ENCODE measurements at places on chromosomes 6 and 20.

DNA sequence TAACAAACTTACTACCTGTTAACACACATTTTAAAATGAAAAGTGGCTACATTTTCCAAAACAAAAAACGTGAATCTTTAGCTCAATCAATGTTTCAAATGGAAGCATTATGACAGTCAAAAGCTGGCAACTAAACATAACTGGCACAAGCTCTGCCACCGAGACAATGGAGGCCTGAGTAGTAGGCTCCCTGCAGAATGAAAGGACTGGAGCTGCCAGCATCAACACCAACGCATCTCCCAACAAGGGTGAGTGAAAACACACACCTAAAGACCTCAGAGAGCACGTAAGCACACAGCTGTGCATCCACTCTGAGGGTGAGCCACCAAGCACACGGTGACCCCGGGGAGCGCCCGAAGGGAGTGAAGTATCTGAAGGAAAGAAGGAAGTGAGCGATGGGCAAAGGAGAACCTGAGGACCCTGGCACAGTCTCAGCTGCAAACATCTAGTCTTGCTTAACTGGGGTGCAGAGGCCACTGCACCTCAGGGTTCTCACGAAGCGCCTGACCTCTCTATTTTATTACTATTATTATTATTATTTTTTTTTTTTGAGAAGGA is 1.6 kb upstream of the ADRM1 start:
- no peak for DNase-seq

DNA sequence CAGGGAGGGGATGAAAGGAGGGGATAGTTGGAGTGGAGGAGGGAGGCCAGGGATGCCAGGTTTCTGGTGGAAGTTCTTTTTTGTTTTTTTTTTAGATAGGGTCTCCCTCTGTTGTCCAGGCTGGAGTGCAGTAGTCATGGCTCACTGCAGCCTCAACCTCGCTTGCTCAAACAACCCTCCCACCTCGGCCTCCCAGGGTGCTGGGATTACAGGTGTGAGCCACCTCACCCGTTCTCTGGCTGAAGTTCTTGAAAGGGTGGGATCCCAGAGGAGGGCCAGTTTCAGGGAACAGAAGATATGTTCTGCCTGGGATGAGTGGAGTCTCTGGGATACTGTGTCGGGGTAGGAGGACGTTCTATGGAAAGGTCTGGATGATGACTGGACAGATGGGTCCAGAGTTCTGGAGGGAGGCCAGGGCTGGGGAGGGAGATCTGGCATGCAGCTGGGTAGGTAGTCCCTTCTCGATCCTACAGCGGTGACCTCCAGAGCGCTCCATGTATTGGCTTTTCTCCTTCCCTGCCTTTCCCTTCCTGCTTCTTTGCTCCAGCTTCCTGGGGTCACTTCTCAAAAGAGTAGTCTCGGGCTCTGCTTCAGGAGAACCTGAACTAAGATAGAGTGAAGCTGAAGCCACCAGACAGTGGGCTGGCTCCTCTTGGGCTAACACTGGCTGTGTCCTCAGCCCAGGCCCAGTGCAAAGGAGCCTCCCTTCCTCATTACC is 12.7 kb upstream of the SRC start:
- no peak for DNase-seq

DNA sequence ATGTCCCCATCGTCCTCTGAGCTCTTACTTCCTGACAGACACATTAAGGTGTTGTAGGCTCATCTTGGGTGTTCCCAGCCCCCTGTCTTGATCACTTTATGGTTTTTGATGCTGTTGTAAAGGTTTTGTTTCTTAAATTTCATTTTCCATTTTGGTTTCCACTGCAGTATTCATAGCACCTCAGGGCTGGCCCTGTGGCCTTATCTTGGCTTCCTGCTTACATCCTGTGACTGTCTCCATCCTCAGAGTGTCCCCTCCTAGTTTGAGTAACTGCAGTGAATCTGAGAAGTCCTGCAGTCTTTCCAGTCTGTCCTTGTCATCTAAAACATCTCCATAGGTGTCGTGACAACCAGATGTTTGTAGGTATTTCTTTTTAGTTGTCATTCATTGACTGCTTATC is 50.9 kb downstream of the JARID2 start:
- DNase-seq, result no peak

DNA sequence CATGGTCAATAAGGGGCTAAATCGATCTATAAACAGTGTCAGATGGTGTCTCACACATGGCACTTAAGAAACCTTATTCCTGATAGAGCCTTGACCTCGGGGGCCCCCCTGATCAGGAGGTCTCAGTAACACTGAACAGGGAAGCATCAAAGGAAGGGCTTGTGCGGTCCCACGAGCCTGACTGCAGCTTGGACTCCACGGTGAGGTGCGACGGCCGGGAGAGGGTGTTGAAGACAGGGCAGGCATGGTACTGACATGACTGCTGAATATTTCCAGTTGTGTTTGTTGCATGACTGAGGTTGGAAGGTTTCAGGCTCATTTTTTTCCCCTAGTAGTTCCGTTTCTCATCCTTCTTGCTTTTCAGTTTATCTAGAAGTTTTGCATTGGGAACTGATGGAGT is 107.1 kb upstream of the JAG1 start:
- no peak for DNase-seq

GRCh38 chr6:29641430-29642148 is 8.6 kb upstream of the GABBR1 start:
- no peak for DNase-seq

- no peak for DNase-seq
These were observed 21.0 kb downstream of the PRDM1 start for GRCh38 chr6:106107043-106107613.

DNA sequence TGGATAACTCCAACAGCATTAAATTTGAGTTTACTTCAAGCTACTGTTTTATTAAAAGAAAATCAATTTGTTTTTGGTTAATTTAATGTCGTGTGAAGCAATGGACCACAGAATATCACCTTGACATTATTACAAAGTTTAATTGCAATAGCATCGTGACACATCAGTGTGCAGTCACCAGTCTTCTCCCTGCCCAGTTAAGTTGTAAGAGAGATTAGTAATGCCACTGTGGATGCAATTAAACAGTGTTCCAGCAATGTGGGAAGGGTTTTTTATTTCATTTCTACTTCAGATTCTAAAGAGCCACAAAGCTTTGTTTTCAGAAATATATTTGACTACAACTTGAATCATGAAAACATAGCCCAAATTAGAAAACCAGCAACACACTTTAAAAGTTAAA is 128.7 kb downstream of the SYNE1 start:
- no peak for DNase-seq

- no peak for DNase-seq
These were observed 868 bp downstream of the LTV1 start for GRCh38 chr6:143844006-143844405.

GRCh38 chr6:15351631-15352030 is 105.8 kb downstream of the JARID2 start:
- DNase-seq, result no peak

GRCh38 chr20:53126185-53126584 is 154.0 kb downstream of the TSHZ2 start:
- DNase-seq, result no peak

GRCh38 chr6:1384549-1385128 is 4.7 kb upstream of the FOXF2 start:
- DNase-seq, result no peak

DNA sequence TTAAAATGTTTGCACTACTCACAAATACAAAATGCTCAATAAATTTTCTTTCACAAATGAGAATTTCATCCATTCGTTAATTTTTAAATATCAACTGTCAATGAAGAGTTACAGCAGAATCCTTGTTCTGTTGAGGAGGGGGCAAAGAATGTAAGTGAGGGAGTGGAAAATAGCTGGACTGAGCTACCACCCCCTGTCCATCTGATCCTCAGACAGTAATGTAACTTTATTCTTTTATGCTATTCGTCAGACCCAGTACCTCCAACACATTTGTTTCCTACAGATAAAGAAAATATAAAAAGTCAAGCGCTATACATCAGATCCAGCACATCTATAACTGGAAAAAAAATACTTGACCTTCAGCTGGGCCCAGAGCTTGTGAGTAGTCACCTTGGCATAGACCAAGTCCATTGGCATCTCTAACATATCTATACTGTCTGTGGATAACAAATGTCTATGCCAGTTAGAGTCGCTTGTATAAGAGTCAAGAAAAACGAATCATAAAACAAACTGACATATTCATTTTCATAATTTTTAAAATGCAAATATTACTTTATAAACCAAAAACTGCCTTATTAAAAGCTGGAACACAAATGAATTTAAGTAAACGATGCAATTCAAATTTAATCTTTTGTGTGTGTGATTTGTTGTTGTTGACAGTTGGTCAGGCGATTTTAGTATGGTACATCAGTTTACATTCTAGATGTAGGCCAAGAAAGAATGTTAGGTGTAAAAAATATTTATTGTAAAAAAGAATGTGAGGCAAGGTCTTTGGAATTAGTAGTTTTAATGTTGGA is 57.2 kb upstream of the HFE start:
- DNase-seq, result no peak

GRCh38 chr20:79565-79964 is 7.9 kb upstream of the DEFB125 start:
- no peak for DNase-seq

- no peak for DNase-seq
These were observed 16.5 kb upstream of the TINAG start for GRCh38 chr6:54291738-54292137.

GRCh38 chr20:58574469-58574868 is 59.3 kb upstream of the APCDD1L start:
- DNase-seq, result no peak

DNA sequence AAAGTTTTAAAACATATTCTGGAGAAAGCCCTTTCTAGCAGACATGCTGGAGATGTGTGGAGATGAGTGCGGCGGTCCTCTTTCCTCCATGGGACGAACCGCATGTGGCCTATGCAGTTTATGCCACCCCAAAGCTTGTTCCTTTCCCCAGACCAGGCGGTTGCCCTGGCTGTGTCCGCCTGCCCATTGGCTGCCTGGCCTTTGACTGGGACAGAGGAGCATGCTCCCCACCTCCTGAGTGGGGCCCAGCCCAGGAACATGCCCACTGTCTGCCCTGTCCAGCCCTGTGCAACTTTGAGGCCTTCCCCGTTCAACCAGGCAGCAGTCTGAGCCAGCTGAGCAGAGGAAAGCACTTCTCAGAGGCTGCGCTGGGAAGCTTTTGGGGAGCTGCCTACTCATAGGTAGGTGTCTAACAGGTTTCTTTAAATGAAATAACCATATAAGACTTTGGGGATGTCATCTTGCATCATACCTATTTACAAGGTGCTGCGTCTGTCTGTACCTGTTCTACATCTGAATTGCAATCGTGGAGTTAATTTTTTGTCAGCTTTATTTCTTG is 20.6 kb downstream of the FOXC1 start:
- DNase-seq, result no peak

- DNase-seq, result no peak
These were observed 432.2 kb downstream of the HTR1B start for GRCh38 chr6:77030929-77031674.

DNA sequence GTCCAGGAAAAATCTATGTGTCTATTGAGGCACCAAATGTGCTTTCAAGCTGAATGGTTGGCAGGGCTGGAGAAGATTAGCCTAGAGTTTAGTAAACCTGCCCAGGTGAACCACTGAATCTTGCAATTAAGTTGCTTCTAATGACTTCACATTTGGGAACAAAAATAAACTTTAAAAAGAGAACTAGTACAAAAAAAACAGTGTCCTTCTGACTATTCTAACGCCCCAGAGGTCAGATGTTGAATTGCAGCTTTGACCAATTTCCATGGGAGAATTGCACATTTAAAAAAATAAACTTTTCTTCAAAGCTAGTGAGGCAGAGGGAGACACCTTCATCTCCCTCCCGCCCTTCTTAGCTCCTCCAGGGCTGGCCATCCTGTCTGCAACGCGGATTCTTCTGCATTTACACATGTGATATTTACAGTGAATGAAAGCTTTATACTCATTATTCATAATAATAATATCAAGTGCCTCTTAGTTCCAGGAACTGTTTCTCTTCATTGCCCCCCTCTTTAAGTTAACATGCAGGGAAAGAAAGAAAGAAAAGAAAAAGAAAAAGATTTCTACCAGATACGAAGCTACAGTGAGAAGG is 270.2 kb downstream of the SMOC2 start:
- DNase-seq, result no peak

DNA sequence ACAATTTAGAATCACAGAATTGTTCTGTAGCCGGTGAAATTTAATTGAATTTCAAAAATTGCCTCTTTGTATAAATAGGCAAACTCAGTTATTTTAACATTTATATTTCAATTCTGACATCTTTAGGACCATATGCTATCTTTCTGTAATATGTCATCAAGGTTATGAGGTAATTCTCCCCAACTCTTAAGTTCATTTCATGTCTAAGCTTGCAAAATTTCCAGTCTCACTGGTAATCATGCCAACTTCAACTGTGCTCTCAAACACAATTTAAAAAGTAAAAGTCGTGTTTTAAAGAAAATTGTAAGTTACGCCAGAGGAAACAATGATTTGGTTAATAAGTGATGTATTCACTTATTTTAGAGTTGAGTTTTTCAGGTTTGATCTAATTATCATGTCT is 1.4 kb downstream of the NCOA7 start:
- DNase-seq, result no peak

- DNase-seq, result no peak
These were observed 107.4 kb downstream of the PREX1 start for GRCh38 chr20:48720256-48720985.

- peak; percentile 26 for DNase-seq
These were observed 59.0 kb upstream of the QKI start for GRCh38 chr6:163355426-163355991.

DNA sequence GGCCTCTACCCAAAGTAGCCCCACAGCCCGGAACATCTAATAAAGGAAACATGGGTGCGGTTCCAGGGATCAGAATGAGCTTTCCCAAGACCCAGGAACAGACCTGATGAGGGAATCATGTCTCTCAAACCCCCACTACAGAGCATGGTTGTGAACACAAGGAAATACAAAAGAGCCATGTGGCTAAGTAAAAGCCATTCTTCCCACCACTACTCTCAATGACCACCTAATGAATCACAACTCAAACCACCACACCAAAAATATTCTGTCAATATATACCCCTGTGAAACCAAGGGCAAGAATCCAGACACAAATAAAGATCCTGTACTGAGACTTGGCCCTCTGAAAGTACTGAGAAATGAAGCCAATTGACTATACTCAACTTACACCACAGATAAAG is 20.9 kb upstream of the COL21A1 start:
- DNase-seq, result no peak

- no peak for DNase-seq
These were observed 53.0 kb downstream of the LINC00237 start for GRCh38 chr20:21053002-21053762.

GRCh38 chr6:3195695-3196497 is 31.6 kb downstream of the TUBB2B start:
- DNase-seq, result peak; percentile 40

DNA sequence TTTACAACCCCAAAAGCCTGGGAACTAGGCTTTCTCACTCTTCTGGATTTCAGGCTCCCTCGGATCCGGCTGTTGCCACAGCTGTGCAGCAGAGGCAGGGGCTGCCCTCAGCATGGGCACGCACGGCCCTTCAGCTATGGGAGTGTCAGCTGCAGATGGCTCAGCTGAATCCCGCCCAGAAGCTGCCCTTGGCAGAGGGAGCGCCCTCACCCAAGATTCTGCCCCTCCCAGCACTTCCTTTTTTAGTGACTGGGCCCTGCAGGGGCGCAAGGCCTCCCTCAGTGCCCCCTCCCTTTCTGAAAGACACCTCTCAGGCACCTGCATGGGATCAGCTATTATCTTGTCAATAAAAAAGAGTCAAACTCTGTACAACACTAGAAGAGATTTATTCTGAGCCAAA is 67.9 kb upstream of the THBS2 start:
- DNase-seq, result no peak
